ENCODE measurements at places on chromosomes 12 and 14. TPM values are rescaled to one million over a fixed set of nuclear protein-coding genes. Genes with fewer than 3 reads are reported as not detected.

RND1 gene
- total RNA-seq, result not detected

APOF gene
- not detected for total RNA-seq

CELA1 gene
- not detected for total RNA-seq

BATF gene
- total RNA-seq, result not detected

SLC6A12 gene
- not detected for total RNA-seq

SERPINA3 gene
- 1.2 TPM for total RNA-seq

All from myometrial cell (primary cell).